Stimulated activated effector memory CD8-positive, alpha-beta T cell treated with anti-CD3 and anti-CD28 coated beads, Interleukin-12 subunit alpha, Interleukin-12 subunit beta, amount 100 ng/mL, for 72 hours (primary cell): ENCODE measurements at places on chromosomes 1 and 21.

- no peak for DNase-seq
Observed at GRCh38 chr1:234605399-234605982, 4.5 kb downstream of the IRF2BP2 start.

DNA sequence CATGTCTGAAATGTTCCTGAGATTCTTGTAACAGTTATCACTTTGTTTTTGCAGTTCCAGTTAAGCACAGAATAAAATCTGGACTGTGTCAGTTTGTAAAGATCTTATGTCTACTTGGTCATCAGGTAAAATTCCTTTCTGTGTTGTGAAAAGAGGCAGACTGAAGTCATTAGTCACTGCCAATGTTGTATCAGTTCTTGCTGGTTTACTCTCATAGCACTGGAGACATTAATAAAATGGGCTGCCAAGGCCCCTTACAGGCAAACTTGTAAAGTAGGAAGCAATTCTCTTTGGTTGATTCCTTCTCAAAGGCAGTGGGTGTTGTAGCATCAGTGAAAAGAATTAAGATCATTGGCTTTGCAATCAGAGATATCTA lies 61.4 kb upstream of the ST6GALNAC3 start:
- no peak for DNase-seq

DNA sequence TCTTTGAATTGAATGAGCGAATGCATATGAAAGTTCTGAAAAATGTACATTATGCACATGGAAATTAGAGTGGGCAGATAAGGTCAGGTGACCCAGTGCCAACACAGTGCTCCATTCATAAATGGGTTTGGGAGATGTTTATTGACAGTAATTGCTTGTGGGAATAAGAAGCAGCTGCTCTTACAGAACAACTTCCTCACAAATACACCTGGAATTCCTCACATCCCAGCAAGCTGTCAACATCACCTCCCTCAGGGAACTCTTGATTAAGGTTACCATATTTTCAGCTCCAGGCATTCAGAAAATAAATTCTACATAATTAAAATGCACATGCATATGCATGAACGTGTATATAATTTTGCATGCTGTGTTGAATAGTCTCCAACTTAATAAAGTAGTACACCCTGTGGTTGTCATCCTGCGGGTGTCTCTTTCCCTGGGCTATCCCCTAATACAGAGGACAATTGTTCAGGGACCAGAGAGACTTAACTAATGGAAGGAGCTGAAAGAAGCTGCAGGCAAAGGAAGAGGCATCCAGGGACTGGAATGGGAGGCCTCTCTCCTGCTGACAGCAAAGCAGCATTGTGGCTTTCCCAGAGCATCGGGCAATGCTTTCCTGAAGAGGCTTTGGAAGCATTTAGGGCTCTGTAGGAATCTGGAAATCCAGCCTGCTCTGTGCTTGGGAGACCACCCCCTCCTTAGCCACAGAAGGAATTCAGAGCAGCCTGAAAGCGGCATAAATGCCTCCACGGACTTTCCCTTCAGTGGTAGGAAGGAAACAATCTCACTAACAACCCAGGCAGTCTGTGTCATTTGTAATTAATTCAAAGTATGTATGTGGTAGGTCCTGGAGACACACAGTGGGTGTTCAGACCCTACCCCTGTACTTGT lies 55.2 kb upstream of the GNG12 start:
- no peak for DNase-seq

GRCh38 chr21:46457801-46458314 lies 833 bp upstream of the DIP2A start:
- DNase-seq: no peak

- no peak for DNase-seq
Observed at GRCh38 chr1:86423473-86423872, 498 bp upstream of the CLCA2 start.

- DNase-seq: no peak
Observed at GRCh38 chr1:227892489-227893299, 55.0 kb downstream of the WNT9A start.

GRCh38 chr1:109272021-109272799 lies 10.7 kb downstream of the PSRC1 start:
- no peak for DNase-seq

GRCh38 chr1:145792484-145792883 lies 31.4 kb downstream of the RNF115 start:
- DNase-seq: no peak

DNA sequence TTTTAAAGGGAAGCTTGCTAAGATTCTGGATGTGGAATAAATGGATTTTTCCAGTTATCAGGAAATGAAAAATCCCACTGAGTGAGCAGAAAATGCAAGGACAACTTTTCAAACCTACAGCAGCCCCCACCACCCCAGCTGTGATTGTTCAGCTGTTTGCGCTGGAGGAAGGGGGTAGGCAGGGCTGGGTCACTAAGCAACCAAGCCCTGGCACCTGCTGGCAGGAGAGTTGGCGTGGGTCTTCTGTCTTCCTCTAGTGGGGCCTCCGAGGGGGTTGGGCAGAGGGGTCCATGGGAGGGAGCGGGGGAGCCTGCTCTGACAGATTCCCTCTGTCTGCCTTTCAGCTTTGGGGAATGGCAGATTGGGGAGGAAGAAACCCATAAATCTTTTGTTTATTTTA lies 45.3 kb downstream of the EIF2D start:
- no peak for DNase-seq

DNA sequence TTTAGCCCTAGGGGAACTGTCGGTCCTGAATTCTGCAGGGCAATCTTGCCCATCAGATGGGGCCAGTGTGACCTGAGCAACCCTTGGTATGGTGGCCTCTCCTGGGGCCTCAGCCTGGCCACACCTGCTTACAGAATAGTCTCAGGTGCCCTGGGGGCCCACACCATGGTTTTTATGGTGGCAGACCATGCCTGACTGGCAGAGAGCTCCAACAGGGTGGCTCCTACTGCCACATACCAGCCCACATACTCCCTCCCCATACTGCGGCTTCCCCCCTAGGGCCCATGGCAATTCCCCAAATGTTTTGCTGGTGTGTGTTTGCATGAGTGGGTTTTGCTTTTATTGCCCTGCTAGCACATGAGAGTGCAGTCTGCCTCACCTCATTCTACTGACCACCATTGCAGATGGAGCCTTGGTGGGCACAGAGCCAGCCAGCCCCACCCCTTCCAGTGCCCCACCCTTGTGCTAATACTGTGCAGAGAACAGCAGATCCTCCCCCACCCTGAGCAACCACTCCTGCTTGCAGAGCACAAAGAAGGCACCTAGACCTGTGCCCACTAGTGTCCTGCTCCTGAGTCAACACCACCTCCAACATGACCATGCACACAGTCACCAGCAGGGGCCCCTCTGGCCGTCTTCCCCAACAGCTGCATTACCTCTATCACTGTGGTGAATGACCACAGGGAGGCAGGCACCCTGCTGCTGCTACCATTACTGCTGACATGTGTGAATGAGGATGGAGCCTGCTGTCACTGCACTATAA lies 86.8 kb downstream of the GDAP2 start:
- no peak for DNase-seq

DNA sequence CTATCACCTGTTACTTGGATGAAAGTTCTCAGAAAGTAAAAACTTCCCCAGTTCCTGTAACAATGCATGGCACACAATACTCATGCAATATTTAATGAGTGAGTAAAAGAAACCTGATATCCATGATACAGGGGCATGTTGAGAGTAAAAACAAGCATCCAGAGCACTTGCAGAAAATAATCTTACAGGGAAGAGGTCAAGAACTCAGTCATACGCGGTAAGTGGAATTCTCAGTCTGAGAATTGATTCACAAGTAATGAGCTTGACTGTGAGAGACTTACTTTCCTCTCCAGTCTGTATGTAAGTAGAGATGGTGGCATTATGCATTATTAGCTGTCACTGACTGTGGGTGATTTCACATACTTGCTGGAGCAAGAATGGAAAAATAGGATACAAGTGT lies 976.9 kb downstream of the BRINP3 start:
- no peak for DNase-seq
